Stimulated activated CD4-positive, alpha-beta T cell treated with anti-CD3 and anti-CD28 coated beads, Interleukin-4, amount 100 ng/mL, for 4 hours (primary cell): ENCODE measurements at places on chromosomes 7 and 10.

DNA sequence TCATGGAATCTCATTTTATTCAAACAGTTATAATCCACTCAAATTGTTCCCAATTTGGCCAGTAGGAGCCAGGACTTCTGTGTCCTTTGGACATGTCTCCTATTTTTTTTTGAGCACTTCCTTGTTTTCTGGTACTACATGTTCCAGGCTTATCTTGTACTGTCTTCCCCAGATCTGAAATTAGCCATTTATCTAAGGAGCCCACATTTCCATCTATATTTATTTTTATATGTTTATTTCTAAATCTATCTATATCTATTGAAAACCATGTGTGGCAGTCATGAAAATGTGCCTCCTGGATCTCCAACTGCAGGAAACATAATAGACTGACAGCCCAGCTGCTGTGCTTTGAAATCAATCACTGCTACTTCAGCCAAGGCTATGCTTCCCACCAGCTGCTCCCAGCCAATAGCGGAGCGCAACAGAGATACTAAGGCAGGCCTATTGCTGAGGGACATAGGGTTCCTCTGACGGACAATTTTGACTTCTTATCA is 147.1 kb downstream of the LRRC4 start:
- DNase-seq: no peak

- no peak for DNase-seq
These were observed 179.5 kb upstream of the PLXNA4 start for GRCh38 chr7:132755538-132756483.

DNA sequence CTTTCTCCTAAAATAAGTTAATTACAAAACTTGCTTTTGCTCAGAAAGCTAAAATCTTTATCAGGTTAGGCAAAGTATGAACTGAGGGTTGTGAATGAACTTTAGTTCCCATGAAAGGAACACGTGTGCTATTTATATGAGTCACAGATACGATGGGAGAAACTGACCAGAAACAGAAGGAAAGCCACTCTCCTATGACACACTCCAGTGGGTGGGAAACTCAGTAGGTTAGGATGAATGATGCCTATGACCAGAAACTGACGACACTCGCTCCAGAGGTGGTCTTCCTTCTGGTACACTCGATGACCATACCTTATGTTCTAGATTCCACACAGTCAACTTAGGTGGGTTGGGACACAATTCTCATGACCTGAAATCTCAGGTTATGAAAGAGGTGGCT is 215.7 kb upstream of the INHBA start:
- no peak for DNase-seq

GRCh38 chr7:31101544-31101943 is 49.4 kb downstream of the ADCYAP1R1 start:
- DNase-seq: no peak

DNA sequence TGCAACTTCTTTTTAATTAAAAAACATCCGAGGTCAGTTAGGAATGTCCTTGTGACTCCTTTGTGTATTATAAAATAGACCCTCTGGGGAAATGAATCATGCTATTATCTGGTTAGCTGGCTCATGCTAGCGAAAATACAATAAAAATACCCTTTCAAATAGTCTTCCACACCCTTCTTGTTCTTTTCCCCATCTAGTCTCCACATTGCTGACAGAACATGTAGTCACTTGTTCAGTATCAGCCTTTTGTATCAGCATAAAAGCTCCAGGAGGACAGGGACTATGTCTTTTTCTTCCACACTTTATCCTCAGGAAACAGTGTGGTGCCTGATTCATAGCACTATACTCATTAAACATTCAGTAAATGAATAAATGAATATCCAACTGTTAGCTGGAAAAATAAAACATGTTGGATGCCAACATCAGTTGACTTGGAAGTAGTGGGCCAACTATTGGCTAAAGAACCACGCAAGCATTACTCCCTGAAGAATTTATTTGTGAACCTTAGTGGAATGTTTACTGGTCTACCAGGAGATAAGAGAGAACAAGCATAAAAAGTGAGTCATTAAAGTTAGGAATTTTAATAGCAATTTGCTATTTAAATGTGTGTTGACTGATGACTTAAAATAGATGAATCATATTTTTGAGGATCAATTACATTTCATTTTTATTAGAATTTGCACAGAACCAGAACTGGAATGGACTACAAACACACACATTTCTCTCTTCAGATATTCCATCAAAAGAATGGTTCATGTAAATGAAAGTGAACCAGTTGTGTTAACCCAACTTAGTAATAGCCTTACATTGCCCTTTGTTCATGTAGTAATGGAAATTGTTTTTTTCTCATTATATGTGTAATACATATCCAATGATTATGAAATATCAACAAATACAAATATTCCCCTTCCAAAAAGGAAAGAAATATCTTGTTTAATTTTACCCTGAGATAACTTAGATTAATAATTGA is 129.6 kb downstream of the DKK1 start:
- no peak for DNase-seq

DNA sequence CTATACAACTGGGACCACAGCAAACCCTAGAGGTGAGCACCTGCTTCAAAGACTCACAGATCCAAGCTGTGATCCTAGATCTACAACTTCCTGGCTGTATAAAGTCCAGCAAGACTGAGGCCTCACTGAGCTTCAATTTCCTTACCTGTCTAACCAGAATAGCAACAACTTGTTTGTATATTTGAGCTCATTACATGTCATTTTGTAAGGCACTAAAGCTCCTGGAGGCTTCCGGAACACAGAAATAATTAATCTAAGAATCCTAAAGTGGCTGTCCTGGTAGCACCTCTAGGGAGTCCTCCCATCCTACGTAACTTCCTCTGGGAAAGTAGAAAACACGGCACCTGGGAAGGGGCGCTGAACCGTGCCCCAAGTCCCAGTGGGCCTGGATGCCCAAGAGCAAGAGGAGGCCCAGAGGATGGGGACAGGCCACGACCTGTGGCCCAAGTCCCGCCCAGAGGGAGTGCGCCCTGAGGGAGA is 39.4 kb downstream of the HK1 start:
- no peak for DNase-seq

- no peak for DNase-seq
These were observed 24.7 kb upstream of the CRHR2 start for GRCh38 chr7:30706908-30707307.

GRCh38 chr7:155665079-155665956 is 20.9 kb downstream of the RBM33 start:
- no peak for DNase-seq

GRCh38 chr10:118971876-118972275 is 57.6 kb upstream of the NANOS1 start:
- no peak for DNase-seq

DNA sequence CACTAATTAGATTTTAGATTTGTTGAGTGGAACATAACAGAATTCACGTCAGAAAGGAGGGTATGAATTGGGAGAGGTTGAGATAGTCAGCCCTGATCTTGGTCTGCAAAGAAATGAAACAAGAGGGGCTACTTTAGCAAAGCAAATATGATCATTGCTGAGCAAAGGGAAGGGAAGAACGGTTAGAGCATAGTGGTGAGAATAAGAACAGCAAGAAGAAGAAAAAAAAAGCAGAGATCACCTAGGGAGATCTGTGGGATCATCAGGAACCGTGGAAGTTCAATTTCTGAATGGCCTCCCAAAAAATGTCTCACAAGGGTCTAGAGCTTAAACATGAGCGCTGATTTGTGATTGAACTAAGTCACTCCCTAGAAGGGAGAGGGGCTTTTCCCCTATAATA is 156.1 kb downstream of the DGKI start:
- DNase-seq: no peak

DNA sequence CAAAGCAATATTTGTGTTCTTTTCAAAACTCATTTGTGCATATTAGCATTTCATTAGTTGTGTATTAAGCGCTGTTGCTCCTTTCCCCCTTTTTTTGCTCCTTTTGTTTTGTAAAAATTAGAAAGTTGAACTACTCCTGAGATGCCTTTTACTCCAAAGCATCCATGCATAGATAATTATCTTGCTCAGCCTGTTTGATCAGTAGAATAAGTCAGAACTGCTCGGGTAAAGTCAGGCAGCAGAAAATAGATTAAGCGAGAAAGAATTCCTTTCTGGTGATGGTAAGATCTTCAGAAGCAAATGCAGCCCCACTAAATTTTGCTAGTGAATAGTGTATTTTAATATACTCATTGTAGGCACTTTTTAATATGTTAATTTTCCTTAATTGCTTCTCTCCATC is 227.1 kb downstream of the TEX36 start:
- no peak for DNase-seq

DNA sequence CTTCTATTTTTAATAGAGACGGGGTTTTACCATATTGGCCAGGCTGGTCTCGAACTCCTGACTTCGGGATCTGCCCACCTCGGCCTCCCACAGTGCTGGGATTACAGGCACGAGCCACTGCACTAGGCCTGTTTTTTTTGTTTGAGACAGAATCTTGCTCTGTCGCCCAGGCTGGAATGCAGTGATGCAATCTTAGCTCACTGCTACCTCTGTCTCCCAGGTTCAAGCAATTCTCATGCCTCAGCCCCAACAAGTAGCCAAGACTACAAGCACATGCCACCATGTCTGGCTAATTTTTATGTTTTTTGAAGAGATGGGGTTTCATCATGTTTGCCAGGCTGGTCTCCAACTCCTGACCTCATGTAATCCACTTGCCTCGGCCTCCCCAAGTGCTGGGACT is 73.7 kb downstream of the TYW1B start:
- DNase-seq: no peak

- no peak for DNase-seq
These were observed 153.1 kb downstream of the SLIT1 start for GRCh38 chr10:97032624-97033023.

GRCh38 chr10:90199093-90199492 is 497.7 kb downstream of the KIF20B start:
- no peak for DNase-seq

DNA sequence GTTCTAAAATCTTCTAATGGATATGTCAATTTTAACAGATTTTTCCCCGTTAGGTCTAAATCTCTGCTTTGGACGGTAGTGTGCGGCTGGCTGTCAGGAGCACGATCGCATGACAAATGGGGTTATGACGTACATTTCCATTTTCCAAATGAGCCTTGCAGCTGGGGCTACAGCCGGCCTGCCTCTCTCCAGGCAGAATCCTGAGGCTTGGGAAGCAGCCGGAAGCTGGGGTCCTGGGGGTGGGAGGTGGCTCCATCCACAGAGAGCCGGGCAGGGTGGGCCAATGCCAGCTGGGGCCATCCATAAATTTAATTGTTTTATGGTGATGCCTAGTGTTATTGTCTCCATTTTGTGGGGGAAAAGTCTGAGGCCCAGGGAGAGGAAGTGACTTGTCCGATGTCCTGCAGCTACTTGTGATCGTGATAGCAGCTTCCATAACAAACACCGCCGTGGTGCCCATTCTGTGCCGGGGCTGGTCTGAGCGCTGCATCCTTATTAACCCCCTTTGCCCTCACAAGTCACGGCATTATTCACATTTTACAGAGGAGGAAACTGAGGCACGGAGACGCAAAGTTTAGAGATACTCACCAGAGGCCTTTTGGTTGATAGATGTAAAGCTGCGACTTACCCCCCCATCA is 53.0 kb upstream of the EBF3 start:
- DNase-seq: no peak

DNA sequence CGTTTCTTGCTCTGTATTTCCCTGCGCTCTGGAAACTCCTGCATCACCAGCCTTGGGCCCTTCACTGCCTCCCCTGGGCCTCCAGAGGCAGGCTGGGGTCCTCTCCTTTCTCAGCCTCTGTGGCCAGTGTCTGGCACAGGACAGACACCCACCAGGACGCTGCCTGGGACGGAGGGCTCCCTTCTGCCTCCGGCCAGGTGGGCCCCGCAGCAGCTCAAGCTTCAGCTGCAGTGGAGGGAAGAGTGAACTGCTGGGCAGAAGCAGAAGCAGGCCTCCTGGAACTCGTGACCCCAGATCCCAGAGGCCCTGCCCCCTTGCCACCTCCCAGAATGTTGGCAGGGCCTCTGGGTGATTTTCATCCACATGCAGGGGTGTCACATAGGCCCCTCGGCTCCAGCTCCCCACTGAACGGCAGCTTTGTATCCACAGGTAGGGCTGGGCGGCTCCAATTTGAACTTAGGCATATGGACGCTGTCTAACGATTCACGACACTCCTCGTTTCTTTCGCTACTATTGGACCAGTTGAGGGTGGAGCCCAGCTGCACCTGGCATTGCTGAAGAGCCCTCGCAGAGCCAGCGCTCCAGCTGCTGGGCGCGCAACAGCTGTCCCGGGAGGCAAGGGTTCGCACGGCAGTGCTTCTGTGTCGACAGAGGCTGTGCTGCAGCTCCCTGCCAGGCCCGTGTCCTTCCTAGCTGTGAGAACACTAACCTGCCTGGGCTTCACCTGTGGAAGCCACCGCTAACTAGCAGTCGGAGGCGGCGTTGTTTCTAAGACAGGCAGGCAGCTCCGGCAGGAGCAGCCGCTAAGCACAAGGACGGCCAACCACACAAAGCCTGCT is 18.4 kb upstream of the GPR146 start:
- DNase-seq: no peak

DNA sequence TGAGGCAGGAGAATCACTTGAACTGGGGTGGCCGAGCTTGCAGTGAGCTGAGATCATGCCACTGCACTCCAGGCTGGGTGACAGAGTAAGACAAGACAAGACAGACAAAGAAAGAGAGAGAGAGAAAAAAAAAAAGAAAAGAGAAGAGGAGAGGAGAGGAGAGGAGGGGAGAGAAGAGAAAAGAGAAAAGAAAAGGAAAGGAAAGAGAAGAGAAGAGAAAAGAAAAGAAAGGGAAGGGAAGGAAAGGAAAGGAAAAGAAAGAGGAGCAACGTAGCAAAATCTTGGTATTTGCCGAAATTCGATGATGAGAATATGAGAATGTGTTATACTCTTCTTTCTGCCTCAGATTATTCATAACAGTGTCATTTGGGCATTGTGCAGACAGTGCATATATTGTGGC is 101.2 kb upstream of the PFKP start:
- DNase-seq: no peak

DNA sequence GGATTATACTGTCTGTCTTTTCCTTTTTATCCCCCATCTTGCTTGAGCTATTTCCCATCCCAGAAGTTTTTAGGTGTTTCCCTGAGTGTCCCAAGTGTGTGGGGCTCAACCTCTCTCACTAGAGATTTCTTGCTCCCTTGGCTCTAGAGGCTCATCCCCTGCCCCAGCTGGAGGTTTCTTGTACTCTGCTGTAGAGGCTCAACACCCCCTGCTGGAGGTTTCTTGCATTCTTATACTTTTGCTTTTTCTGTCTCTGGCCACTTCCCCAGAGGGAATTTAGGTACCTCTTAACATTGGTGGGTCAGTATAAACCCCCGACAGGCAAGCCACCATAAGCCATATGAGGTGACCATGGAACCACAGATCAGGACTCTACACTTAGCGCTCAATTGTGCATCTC is 114.2 kb upstream of the FAM3C start:
- DNase-seq: no peak
